ENCODE measurements at places on chromosomes 1 and 21. TPM values are rescaled to one million over a fixed set of nuclear protein-coding genes. Genes with fewer than 3 reads are reported as not detected.
A peak's percentile ranks its signal among the peaks of the same experiment; 100 is the strongest.

GRCh38 chr1:57725318-57725717 lies 301.5 kb upstream of the DAB1 start:
- no peak for DNase-seq

The FCMR gene
- total RNA-seq, result 49.3 TPM

DNA sequence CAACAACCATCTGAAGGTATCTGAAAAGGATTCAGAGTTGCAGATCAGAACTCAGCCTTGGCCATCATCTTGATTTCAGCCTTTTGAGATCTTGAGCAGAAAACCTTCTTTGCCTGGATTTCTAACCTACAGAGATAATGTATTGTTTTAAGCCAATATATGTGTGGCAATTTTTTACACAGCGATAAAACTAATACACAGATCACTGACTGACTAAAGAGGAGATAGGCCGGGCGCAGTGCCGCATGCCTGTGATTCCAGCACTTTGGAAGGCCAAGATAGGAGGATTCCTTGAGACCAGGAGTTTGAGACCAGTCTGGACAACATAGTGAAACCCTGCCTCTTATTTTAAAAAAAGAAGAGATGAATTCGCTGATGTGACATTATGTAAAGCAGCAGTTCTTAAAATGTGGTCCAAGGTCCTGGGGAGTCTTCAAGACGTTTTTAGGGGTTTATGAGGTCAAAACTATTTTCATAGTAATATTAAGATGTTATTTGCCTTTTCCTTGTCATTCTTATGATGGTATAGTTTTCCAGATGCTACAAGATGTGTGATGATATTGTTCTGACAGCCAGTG lies 50.1 kb upstream of the CNN3 start:
- no peak for DNase-seq

DNA sequence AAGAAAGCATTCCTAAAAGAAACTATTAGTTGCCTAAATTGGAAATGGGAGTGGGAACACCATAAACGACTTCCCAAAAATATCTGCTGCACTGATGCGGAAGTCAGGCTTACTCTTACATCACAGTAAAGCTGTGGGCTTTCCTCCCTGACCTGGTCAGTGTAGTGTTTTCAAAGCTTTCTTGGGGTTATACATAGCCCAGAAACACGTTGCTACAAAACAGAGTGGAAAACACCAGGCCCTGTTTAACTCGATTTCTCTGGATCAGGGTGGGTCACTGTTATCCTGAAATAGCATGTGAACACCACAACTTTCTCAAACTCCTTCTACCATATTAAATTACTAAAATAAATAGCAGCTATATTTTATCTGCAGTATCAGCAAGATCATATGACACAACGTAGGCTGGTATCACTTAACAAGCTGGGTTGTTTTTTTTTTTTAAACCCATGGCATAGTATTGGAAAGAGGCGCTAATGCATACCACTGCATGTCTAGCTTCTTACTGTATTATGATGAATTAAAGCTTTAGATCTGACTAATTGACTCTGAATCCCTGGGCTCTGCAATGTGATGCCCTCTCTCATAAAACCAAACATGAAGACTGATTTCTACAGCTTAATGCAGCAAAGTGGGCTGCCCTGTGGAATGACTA lies 184.6 kb downstream of the TGFB2 start:
- DNase-seq, result no peak

DNA sequence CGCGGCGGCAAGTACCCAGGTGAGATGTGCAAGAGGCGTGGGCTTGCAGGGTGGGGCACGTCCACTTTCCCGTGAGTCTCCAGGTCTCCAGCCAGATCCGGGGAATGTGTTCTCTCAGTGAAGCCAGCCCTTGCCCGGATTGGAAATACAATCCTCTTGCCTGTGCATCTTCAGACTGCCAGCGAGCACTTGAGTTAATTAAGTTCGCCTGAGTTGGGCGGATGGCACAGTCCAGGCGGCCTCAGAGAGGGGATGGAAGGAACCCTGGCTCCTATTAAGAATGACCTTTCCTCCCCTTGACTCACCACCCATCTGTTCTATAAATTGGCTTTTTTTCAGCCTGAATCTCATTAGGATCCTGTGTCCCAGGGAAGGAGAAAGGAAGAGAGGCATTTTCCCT lies 33.3 kb upstream of the CNTN2 start:
- DNase-seq, result no peak

GRCh38 chr1:17502326-17502778 lies 37.1 kb upstream of the ARHGEF10L start:
- DNase-seq, result peak; percentile 82

GRCh38 chr1:115728341-115728740 lies 40.2 kb downstream of the CASQ2 start:
- DNase-seq, result no peak

GRCh38 chr1:61682891-61683290 lies 42.0 kb downstream of the TM2D1 start:
- DNase-seq, result no peak

DNA sequence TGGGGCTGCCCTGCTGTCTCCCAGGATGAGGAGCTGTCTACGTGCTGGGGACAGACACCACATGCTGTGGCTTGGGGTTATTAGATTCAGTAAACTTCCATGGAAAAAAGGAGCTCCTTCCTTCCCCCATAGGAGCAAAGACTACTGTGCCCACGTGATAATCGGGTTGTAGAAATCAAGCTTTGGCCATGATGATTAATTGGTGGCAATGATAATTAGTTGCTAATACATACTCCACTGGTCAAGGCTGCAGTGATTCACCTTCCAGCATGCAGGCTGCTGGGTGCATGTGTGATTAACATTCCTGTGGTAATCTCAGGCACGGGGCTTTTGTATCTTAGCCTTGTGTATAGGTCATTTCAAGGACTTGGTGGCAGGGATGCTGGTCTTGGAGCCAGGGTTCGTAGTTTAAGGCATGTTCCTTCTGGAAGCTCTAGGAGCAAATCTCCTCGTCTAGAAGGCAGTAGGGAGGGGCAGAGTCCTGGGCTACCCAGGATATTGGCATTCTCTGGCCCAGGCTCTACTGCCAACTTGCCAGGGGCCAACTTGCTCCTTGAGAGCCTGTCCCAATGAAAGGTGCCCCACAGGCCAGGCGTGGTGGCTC lies 41.4 kb downstream of the TMCO4 start:
- DNase-seq, result no peak

Measured in activated CD4-positive, alpha-beta T cell treated with anti-CD3 and anti-CD28 coated beads for 36 hours (primary cell).